ENCODE measurements at places on chromosomes 12 and 14. TPM values are rescaled to one million over a fixed set of nuclear protein-coding genes. Genes with fewer than 3 reads are reported as not detected.
A peak's percentile ranks its signal among the peaks of the same experiment; 100 is the strongest.

DNA sequence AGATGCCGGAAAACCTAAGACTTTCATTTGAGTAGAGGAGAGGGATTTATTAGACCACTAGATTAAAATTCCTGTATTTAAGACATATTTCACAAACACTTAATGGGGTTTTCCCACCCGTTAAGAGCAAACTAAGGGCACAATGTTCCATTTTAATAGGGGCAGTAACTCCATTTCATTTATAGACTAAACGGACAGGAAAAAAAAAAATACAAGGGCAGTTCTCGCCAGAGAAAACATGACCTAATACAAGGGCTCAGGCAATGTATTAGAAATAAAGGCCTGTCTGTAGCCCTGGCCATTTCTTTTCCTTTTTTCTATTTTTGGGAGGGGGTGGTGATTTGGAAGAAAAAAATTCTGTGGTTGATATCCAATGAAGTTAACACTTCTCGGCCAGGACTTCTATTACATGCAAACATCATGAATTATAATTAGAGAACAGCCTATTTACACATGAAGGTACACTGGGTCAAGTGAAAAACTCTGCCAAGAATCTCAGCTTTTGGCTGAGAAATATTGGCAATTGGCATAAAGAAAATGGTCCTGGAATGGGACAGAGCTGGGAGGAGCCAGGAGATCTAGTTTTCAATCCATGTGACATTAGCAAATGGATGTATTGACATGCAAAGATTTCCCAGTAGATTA is 641.1 kb upstream of the TBX3 start:
- DNase-seq, result no peak

DNA sequence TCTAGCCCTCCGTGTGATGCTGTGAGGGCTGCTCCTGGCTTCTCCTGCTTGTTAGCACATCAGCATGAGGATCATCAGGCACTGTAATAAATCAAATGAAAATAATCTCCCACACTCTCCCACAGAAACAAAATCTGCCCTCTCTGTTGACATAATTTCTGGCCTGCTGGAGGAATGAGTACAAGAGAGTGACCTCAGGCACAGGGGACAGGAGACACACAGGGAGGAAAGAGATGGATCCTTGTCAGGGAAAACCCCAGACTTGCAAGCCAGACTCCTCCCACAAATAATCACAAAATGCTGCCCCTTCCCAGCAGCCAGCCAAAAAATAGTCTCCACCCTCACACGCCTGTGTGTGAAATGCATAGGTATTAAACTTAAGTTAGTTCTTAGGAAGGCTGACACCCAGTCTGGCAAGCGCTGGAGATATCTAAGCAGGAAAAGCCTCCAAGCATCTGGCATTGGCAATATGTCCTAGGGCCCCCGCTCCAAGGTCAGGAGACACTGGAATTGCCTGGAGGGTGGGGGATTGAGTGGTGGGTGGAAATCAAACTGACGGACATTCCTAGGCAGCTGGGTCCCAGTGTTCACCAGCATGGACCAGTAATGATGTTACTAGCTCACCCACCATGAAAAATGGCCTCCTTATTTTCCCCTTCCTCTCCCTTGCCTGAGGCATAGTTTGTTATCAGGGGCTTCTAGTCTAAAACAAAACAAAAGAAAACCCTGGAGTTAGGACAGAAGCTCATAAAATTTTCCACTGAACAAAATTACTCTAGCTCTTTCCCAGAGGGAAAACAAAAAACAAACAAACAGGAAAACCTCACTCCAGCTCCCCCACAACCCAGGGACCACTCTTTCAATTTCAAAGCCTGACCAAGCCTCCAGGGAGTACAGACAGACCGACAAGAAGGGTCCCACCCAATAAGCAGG is 22.0 kb downstream of the SMUG1 start:
- no peak for DNase-seq

DNA sequence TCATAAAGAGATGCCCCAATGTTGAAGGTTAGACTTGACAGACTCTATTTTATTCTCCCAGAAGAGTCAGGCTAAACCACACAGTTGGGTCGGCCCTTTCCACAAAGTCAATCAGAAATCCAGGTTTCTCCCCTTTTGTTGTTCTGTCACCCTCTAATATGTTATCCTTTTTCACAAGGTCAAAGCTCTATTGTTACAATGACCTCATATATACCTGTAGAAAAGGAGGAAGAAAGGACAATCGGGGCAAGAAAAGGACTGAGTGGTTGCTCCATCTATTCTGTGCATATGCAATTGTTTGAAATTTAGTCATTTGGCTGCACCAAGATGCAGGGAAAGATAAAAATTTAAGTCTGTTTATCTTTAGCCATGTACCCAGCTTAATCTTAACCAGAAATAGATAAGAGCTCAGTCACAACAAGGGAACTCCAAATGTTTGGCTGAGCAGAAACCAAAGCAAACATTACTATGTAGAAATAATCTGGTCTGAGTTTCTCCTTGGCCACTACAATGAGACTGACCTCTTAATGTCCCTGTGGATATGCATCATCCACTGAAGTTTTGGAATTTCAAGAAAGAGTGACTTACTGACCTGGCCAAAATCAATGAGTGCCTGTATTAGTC is 503.7 kb downstream of the GALC start:
- no peak for DNase-seq

DNA sequence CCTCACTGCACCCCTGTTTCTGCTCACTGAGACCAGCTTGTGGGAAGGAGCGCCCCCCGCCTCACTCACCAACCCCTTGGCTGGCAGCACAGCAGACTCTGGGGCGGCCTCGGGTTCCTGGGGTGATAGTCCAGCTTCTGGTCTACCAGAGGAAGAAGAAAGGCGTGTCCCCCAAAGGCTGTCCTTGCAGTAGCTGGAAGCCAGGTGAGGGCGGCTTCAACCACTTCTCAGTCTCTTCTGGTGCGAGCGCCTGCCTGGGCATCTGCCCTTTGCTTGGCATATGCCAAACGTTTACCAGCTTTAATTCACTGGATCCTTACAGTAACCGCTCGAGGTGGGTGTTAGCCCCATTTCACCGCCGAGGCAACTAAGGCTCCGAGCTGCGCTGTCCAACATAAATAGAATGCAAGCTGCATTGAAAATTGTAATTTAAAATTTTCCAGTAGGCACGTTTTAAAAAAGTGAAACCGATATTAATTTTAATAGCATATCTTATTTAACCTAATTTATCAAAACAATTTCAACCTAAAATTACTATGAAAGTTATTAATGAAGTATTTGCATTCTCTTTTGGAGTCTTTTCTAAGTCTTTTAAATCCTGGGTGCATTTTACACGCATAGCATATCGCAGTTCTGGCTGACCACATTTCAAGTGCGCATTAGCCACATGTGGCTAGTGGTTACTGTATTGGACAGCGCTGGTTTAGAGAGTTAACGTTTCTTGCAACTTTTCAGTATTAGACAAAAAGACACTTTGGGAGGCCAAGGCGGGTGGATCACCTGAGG is 872 bp downstream of the FAM177A1 start:
- peak; percentile 77 for DNase-seq

- no peak for DNase-seq
Observed at GRCh38 chr12:107493135-107493494, 192.5 kb upstream of the PWP1 start.

GRCh38 chr12:52295663-52296062 is 4.3 kb upstream of the KRT81 start:
- no peak for DNase-seq

DNA sequence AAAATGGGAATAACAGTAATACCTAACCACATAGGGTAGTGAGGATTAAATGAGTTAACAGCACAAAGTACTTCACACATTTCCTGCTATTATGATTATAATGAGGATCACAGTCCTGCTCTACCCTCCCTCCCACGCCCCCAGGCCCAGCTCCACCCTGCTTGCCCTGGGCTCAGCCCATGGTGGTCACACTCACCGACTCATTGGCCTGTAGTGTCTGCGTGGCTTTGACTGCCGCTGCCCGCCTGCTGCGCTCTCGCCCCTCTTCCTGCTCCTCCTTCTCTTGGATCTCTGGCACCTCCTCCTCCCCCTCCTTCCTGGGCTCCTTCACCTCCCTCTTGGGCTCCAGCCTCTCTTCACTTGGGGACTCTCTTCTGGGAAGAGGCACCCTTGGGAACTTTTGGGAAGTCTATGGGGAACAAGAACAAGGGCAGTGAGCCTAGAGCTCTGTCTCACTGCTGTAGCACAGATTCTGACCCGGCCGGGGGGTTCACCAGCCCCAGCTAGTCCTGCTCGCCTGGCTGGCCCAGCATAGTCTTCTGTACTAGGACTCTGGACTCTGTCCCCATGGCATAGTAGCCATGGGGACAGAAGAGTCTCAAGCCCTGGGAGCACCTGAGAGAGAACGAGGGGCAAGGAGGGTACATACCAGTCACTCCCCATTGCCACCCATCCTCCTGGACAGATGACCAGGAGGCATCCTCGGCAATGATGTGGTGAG is 7.1 kb upstream of the PNMA1 start:
- no peak for DNase-seq

GRCh38 chr12:116916714-116917114 is 6.0 kb downstream of the FBXW8 start:
- DNase-seq, result peak; percentile 9

The HOXC5 gene
- 0.27 TPM for total RNA-seq

- no peak for DNase-seq
Observed at GRCh38 chr12:118059341-118060191, 1.4 kb downstream of the WSB2 start.

The FKBP4 gene
- 51.0 TPM for total RNA-seq

GRCh38 chr12:11763760-11764520 is 114.5 kb downstream of the ETV6 start:
- DNase-seq, result no peak

DNA sequence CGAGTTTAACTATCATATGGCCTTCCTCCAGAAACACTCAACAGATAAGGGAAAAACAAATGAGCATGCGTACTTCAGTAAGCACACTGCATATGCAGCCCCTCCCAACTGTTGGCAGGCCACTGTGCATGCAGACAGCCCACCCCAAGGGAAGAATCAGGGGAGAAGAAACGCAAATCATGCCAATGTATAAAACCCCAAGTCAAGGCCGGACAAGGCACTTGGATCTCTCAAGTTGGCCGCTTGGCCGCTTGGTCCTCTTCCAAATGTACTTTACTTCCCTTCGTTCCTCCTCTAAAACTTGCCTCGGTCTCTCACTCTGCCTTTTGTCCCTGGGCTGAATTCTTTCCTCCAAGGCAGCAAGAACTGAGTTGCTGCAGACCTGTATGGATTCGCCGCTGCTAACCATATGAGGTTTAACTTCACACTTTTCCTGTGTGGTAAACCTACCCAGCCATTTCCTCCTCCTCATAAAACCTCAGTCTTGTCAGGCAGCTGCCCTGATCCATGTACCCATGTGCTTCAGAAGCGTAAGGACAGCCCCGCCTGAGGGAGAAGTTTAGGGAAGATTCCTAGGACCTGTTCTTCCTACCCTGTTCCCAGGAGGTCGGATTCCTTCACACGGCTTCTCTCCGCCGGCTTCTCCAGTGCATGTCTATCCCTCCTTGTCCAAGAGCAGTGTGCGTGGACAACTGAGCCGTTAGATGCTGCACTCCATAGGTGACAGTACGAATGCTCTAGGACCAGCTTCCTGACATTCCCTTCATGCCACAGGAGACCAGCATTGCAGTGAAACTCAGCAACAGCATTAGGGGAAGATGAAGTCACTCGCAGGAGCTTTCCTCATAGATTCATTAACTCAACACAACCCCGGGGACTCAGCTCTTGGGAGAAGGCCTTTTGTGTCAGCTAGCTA is 188.0 kb downstream of the MON2 start:
- DNase-seq, result no peak

GRCh38 chr14:90785471-90785870 is 30.8 kb downstream of the TTC7B start:
- peak; percentile 31 for DNase-seq

DNA sequence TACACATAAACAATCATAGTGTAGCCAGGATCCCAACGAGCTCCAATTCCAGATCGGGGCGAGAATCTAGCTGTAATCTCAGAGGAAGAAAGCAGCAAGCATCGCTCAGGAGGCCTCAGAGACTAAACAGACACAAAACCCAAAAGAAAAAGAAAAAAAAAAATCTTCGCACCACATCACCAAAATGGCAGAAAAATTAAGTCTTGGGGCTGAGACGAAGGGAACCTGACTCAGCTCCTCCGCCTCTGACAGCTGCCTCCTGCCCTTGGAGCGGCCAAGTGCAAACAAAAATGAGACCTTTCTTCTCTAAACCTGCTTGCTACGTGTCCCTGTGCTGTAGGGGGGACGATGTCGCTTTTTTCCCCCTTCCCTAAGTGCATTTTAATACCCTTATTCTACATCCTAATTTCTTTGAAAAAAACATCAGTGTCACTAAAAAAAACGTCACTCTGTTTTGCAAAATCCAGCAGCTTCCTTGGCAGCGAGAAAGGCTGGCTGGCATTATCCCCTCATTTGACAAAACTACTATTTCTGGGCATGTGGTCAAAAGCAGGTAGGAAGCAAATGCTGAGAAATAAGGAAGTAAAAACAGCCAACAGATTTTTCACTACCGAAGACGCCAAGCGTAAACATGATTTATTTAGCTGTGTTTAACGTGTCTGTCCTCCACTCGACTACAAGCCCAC is 30.5 kb downstream of the BCL11B start:
- DNase-seq, result no peak

DNA sequence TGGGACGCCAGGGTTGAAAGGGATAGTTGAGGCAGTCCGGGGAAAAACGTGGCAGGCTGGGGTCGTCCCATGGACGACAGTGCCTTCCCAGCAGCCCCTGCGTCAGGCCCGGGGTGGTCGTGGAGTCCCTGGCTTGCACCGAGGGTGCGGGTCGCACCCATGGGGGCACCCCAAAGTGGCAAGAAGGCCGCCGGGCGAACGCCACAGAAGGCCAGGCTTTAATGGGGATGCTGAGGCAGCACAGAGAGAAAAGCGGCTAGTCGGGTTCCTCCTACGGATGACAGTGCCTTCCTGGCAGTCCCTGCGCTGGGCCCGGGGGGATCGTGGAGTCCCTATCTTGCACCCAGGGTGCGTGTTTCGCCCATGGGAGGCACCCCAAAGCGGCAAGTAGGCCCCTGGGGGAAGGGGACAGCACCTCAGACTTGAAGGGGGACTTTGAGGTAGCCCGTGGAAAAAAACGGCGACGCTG is 158.6 kb upstream of the ALG10B start:
- DNase-seq, result no peak

The GNG2 gene
- total RNA-seq, result 13.2 TPM

DNA sequence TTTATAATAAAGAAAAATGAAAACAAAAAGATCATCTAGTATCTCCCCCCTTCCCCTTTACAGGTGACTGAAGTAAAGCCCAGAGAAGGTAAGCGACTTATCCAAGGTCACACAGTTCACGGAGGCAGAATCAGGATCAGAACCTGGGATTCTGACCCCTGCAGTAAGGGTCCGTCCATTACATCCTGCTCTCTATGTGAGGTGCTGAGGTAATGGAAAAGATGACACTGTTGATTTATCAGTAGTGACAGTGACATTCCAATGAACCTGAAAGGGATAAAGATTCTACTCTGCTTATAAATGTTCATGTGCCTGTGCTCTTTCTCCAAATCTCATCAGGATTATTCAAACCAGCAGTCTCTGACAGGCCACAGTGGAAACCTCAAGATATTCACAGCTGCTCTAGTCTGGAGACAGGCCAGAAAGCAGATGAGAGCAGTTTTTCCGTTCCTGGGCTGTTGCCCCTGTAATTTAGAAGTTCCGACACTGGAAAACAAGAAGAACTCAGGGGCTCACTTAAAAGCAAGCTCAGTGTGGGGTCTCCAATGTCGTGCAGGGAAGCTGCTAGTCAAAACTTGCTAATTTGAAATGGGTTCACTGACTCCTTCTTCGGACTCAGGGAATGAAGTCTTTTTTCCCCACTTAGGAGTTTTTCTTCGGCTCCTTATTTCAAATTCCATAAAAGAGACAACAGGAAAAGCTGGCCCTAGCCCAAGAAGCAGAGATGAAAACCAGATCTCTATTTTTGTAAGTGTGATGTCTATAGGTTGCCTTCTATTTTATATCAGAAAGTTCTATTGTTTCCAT is 131.8 kb upstream of the EEA1 start:
- no peak for DNase-seq

The TAS2R8 gene
- not detected for total RNA-seq
